Activated CD8-positive, alpha-beta T cell treated with anti-CD3 and anti-CD28 coated beads for 36 hours (primary cell): ENCODE measurements at places on chromosomes 3 and 15. TPM values are rescaled to one million over a fixed set of nuclear protein-coding genes. Genes with fewer than 3 reads are reported as not detected.

ATP8B4 gene
- 5.8 TPM for total RNA-seq

DNA sequence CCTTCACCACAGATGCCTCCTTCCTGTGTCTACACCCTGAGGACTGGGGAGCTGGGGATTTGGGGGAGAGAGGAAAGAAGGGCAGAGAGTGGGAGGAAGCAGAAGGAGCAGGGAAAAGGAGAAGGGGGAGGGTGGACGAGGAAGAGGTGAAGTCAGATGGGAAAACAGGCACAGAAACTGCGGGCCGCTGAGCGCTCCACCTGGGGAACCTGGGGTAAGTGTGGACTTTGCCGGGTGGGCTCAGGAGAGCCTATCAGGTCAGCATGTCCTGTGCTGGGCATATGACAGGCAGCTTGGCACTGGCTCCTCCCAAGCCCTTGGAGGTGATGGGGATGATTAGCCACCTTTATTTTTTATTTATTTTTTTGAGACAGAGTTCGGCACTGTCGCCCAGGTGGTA is 62.6 kb downstream of the CORO2B start:
- no peak for DNase-seq

RGMA gene
- not detected for total RNA-seq

DNA sequence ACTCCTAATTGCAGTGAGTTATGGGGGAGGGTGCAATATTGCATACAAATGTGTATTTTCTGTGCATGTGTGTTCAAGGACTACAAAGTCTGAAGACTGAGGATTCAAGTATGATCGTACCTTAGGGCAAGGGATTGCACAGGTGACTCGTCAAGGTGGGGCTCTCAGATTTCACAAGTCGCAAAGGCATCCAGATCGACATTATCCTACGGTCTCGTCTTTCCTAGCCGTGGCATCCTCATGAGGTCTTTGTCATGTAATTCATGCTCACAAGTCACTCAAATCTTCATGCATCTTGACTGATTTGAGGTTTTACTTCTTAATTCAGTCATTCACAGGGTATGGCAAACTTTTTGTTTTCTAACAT is 191.4 kb upstream of the HES1 start:
- no peak for DNase-seq

- DNase-seq = no peak
These were observed 59.5 kb downstream of the GLB1 start for GRCh38 chr3:33037471-33037870.

FURIN gene
- total RNA-seq = 117 TPM
